ENCODE measurements at places on chromosomes 6 and 20. TPM values are rescaled to one million over a fixed set of nuclear protein-coding genes. Genes with fewer than 3 reads are reported as not detected.

Gene MICAL1
- 9.9 TPM for total RNA-seq

Gene ADAM33
- 18.5 TPM for total RNA-seq

Gene C6orf163
- total RNA-seq = 2.3 TPM

Gene SPINT4
- not detected for total RNA-seq

Gene PLCB4
- total RNA-seq = 33.4 TPM

Gene BACH2
- total RNA-seq = 2.5 TPM

Gene TUBB
- 276 TPM for total RNA-seq

Gene OXT
- total RNA-seq = 0.92 TPM

Gene GLP1R
- 10.3 TPM for total RNA-seq

Gene PHACTR3
- total RNA-seq = 6.9 TPM

Gene MCHR2
- not detected for total RNA-seq

Data from left cardiac atrium (tissue), 4 donors.